Stimulated activated CD4-positive, alpha-beta T cell treated with anti-CD3 and anti-CD28 coated beads, Interleukin-4, amount 100 ng/mL, for 48 hours (primary cell): ENCODE measurements at places on chromosomes 2 and 18.

DNA sequence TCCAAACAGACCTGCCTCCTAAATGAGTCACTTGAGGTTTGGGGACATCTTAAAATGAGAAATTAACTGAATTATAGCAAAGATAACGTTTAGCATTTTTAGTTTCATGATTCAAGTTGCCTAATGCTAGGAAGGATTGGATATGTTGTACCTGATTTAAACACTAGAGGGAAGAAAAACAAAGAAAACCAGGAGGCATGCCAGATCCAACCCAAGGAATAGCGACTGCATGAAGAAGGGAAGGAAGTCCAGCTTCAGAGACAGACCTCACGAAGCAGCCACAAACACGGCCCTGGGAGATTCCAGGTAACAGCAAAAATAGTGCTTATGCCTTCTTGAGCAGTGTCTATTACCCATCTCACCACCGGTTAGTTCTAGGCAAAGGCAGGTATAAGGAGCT, 499.9 kb upstream of the SPHKAP start:
- DNase-seq = no peak

- no peak for DNase-seq
Measured at GRCh38 chr2:207352978-207353671, 176.6 kb upstream of the CREB1 start.

DNA sequence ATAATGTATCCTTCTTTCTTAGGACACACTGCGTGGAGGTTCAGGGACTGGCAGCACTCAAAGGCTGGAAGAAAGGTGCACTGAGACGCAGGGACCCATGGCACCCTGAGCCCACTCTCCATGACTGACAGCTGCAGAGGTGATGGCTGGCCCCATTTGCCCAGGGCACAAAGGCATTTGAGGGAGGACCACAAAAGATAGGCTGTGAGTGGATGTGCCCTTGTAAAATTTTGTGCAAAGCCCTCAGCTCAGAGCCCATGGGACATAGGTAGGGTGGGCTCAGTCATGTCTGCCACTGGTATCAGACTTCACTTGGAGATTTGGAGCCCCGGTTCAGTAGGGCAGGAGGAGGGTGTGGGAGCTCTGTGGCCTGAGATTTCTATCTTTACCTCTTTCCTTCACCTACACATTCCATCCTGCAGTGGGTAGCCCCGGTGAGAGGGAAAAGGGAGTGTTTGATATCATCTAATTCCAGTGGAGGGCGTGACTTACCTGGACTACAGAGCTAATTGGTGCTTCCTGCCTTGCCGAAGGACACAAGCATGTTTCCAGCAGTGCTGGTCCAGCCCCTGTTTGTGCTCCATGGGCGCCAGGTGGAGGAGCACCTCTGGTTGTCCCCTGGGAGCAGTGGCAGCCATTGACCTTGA, 312.2 kb downstream of the EN1 start:
- no peak for DNase-seq

- DNase-seq = no peak
Measured at GRCh38 chr2:104385743-104386142, 468.2 kb upstream of the POU3F3 start.

DNA sequence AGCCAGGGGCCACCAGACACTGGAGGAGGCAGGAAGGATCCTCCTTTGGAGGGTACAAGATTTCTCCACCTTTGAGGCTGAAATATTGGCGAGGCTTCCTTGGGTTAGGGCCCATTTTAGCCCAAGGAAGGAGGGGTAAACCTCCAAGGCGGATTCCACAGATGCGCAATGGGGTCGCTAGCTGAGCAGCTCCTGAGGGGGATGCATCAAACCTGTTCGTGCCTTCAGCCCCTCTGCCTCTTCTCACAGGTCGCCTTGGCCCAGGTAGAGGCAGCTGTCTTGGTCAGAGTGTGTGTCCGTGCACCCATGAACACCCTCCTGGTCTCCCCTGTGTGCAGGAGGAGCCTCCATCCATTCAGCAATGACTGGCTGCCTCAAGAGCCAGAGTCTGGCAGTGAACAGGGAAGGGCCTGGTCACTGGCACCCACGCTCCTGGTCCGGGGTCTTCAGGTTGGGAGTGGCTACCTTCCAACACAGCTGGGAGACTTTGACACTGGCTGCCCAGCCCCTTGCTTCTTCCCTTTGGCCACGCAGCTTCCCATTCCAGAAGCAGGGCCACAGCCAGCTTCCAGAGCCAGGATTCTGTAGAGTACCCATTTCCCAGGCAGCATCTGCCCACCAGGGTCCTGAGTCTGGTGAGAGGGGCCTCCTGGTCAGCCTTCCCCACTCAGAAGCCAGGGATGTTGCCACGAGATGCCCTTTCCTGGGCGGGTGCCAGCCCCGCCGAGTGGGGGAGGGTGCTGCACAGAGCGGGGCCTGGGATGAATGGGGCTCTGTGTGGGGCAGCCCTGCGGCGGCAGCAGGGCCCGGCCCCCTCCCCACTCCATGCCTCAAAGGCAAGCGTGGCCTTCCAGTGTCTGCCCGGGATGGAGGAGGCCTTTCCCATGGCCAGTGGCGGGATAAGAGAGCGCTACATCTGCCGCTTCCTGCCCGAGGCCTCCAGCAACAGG, 95.8 kb upstream of the GPC1 start:
- DNase-seq = no peak

- no peak for DNase-seq
Measured at GRCh38 chr2:85257359-85257969, 70.3 kb downstream of the TGOLN2 start.

- no peak for DNase-seq
Measured at GRCh38 chr18:34637094-34637801, 72.8 kb upstream of the DTNA start.

DNA sequence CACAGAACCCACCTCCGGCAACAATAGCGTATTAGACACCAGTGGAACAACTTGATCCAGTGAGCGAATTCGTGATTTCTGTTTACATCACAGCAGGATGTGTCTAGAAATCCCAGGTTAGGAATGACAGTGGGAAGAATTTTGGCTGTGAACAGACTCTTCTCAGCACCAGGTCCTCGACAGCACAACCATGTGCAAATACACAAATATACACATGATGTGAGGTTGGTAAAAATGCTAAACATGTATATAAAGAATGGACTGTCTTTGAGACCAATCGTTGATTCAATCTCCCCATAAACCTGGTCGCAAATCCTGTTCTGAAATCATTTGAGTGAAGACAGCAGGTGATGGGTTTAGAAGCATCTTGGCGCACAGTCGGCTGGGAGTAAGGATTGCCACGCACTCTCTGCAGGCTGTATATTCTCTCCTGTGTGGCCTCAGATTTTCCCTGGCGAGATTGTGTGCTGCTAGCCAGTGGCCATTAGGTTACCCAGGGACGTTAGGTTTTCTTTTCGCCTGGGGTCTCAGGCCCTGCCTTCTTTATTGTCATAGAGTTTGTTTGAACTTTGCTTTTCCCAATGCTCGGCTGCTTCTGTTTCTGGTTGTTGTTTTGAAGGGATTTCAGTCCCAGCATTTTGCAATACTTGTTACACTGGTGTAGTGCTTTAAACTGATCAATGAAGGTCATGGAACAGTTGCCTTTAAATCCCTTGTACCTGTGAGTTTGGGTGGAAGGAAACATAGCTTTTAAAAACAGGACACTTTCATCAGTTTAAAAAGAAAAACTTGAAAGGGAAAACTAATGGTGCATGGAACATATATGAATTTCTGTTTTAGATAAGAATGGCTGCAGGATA, 147.3 kb downstream of the ALPK2 start:
- DNase-seq = no peak

DNA sequence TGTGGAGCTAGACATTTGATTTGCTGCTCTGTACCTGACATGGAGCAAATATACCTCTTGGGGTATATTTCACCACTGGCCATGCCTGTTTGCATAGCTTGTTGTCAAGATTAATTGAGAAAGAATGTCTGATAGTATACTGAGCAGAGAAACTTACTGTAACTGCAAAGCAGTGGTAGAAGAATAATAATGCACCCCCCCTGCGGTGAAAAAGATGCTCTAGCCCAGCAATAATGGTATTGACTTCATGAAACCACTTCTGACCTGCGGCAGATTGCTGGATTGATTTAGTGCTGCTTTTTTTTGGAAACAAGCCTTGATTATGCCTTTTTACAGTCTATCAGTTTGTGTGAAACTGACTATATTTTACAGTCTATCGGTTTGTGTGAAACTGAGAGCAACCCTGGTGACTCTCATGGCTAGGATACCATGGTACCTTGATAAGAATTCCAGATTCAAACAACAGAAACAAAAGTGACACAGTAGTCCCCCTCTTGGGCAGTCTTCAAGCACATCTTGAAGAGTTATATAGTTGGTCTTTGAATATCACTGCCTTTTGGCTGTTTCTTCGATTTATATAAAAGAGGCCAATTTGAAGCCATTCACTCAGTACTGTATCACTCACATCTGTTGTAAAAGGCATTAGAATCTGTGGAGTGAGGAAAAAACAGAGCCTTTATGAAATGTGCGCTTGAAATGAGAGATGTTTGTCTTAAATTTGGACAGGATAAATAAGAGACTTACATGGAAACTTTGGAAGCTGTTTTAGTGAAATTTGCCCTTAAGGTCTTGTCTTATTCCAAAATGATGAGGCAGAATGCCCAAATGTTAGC, 102.5 kb downstream of the FMNL2 start:
- DNase-seq = no peak

DNA sequence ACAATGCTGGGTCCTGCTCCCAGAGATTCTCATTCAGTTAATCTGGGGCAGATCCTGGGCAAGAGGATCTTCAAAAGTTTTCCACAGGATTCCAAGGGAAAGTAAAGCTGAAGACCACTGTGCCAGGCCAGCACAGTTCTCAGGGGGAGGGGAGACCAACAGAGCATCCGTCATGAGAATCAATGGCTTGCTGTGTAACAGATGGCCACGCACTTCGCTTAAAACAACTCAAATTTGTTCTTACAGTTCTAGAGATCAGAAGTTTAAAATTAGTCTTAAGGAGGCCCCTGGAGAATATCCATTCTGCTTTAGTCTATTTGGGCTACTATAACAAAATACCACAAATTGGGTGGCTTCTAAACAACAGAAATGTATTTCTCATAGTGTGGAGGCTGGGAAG, 17.4 kb upstream of the SEH1L start:
- DNase-seq = no peak

DNA sequence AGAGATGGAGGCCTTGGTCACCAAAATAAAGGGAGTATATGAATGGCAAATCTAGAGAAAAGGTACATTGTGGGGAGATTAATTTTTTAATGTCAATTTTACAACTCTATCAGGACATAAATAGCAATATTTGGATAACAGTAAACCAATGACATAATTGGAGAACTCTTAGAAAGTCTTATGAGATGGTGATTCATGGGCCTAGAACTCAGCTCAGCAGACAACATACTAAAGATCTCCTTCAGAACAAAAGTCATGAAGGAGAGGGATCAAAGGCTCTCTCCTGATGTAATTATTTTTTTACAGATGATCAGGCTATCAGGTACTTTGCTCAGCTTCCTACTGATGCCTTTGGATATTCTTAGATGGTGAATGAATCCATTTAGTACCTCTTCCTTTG, 90.0 kb downstream of the CRACDL start:
- DNase-seq = no peak

- DNase-seq = no peak
Measured at GRCh38 chr2:42877511-42877910, 85.1 kb upstream of the HAAO start.

GRCh38 chr2:205593891-205594290, 88.4 kb upstream of the NRP2 start:
- no peak for DNase-seq

DNA sequence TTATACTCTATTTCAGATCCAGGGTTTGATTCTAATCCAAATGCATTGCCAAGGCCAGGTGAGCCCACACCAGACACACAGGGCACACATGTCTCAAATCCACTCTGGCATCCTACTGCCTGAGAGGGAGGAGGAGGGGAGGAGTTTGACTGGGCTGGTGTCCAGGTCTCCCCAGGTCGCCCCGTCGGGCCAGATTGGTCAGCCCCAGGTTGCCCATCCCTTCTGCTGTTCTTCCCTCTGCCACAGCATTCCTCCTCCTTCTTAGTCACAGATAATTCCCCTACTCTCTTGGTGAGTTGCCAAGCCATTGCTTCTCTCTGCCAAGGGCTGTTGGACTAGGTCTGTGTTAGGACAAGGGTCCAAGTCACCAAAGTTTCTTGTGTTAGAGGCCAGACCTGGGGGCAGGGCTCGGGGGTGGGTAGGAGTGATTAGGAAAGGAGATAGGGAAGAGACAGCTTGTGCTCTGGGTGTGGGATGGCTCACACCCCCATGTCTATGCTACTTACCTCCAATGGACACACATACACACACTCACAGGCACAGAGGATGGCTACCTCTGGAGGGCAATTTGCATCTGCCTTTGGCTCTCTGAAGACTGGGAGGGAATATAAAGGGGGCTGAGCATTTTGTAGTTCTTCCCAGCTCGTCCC, 2.5 kb upstream of the EGR4 start:
- no peak for DNase-seq

DNA sequence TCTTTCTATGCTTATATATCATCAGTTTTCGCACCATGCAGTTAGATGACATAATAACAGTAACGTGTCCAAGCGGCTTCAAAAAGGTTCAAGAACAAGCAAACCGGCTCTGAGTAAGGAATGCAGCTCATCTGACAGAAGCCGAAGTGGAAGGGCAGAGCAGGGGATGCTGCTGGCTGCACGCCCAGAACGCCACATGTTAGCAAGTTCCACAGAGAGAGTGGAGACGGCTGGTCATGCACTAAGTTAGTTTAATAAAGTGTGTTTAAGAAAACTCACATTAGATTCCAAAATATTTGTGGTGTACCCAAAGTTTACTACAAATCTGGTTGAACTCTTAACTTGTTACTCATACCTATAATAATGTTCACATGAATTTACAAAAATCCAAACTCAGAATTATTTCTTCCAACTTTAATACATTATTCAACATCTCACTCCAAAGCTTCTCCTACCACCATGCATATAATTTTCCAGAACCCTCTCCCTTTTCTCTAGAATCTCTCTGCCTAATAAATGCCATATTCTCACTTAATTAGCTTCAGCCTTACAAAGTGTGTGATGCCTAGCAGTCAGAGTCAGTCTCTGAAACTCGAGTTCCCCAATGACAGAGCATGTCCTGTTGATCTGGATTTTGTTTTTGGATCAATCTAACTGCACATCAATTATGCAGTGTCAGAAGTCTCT, 170.0 kb downstream of the DNAH7 start:
- no peak for DNase-seq

- DNase-seq = no peak
Measured at GRCh38 chr2:222876947-222877346, 16.1 kb downstream of the ACSL3 start.

GRCh38 chr2:68806511-68807109, 64.6 kb downstream of the BMP10 start:
- DNase-seq = no peak

- no peak for DNase-seq
Measured at GRCh38 chr2:101361522-101361921, 25.8 kb downstream of the CREG2 start.

GRCh38 chr18:13159579-13159978, 59.0 kb upstream of the LDLRAD4 start:
- no peak for DNase-seq

DNA sequence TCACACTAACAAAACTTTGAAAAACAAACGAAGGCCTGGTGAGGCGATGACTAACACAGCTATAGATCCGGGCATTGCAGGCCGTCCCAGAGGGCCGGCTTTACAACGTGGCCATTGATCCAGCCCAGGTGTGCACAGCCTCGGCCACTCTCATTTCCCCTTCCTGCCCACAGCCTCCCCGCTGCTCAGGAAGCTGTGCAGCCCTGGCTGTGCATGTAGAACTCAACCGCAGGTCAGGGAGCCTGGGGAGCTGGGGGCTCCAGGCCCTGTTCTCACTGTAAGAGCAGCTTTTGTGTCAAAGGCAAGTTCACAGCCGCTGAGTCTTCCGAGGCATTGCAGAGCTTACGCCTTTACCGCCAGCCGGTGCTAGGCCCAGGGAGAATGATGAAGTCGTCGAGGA, 87.2 kb downstream of the LONRF2 start:
- DNase-seq = no peak

- no peak for DNase-seq
Measured at GRCh38 chr2:235729557-235729947, 235.7 kb downstream of the AGAP1 start.
